ENCODE measurements at places on chromosomes 16 and 17.
A peak's percentile ranks its signal among the peaks of the same experiment; 100 is the strongest.

GRCh38 chr17:28616281-28616680 is 2.3 kb upstream of the RSKR start:
- DNase-seq, result no peak

- DNase-seq, result peak; percentile 66
Measured at GRCh38 chr16:69112285-69113129, 7.1 kb downstream of the HAS3 start.

DNA sequence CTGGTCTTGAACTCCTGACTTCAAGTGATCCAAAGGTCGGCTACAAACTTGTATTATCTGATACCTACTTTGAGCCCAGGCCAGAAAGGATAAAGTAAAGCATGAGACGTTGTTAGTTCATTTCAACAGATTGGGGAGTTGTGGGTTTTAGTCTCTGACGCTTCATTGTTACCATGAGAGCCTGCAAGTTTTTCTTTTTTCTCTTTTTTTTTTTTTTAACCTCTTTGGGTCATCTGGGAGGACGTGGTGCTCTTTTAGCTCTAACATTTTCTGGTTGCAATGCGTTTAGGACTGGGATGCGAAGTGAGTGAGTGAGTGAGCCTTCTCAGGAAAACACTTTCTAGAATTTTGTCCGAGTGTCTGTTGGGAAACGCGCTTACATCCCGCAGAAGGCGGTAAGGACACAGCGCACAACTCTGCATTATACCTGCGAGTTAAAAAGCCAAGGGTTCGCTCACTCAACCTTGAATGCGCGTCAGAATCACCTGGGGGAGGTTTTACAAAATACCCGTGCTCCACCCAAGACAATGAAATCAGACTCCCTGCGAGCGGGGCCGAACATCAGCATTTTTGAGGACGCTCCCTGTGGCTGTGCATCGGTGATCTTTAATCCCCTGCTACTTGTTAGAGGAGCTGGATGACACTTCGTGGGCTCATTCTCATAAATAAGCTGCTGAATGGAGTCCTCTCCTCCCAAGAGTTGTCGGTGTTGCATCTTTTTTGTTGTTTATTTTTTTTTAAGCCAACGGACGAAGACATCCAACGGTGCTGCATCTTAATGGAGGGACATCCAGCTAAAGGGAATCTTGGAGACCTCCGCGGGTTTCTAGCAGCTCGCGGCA is 629 bp upstream of the RNF135 start:
- DNase-seq, result peak; percentile 22

- no peak for DNase-seq
Measured at GRCh38 chr16:85543536-85543935, 69.6 kb upstream of the GSE1 start.

DNA sequence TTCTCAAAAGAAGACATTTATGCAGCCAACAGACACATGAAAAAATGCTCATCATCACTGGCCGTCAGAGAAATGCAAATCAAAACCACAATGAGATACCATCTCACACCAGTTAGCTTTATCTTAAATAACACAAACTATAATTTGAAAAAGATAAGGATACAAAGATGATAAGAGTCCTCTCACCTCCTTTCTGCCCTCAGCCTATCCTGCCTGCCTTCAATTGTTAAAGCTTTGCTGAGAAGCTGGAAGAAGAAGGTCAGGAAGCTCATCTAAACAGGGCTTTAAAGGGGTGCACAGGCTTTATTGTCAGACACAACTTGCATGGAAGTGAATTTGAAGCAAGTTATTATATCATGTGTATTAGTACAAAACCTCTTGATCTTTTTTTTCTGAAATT is 676.3 kb upstream of the GOT2 start:
- DNase-seq, result no peak

DNA sequence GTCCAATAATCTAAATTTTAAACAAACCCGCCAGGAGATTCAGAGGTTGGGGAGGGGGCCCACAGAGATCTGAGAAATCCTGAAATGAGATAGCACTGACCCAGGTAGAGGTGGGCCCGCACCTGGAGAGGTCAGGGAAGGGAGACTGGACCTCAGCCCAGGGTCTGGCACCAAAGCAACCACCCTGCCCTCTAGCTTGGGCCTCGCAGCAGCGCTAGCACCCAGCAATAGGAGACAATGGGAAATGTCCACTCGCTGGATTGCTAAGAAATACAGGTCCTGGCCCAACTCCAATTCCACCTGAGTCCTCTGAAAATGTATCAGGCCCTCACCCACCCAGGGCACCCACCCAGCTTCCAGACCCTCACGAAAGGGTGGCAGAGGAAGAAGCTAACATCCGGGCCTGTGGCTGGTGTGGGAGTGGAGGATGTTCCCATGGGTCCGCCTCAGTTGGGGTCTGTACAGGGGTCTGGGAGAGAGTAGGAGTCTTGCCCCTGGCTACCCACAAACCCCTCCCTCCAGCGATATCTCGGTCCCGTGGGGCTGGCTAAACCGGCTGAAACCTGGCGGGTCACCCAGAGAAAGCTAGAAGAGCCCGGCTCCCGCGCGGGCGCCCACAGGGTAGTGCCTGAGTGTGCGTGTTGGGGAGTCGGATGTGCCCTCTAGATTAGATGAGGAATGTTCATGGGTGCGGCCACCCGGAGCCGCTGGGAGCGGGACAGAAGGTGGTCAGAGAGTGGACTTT is 1.1 kb downstream of the PLLP start:
- no peak for DNase-seq

- DNase-seq, result no peak
Measured at GRCh38 chr17:43952724-43953666, 745 bp downstream of the PYY start.

- no peak for DNase-seq
Measured at GRCh38 chr17:17952691-17953090, 19.5 kb downstream of the TOM1L2 start.

GRCh38 chr17:31401456-31402254 is 10.2 kb downstream of the RAB11FIP4 start:
- no peak for DNase-seq

DNA sequence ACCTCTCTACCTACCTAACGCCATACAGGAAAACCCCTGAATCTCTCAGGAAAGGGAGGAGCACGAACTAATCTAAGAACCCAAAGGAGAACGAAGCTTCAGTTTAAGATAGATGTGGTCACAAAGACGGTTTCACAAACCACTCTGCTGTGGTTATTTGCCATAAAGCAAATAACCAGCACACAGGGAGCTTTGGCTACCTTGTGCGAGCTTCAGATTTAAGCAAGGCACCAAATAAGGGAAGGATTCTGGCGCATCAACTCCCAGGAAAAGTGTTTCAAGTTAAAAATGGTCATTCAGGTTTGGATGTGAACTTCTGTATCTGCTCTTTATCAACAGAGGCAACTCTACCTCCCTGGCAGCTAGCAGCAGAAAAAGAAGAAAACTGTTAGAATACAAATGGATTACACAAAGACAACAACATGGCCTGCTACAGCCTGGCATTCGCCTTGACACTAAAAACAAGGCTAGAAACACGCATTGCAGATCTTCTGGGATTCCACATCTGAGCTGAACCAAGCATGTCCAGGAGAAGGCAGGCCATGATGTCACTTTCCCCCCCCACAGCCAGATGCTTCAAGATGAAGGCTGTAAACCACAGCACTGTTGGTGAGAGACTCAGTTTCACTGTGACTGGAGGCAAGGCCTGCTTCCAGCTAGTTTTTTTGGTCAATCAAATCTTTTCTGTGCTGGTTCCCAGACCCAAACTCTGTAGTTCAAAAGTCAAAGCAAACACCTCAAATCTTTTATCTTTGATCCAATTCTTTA is 43.6 kb downstream of the SMG6 start:
- peak; percentile 91 for DNase-seq

GRCh38 chr17:81337476-81337879 is 42.4 kb upstream of the SLC38A10 start:
- DNase-seq, result no peak

DNA sequence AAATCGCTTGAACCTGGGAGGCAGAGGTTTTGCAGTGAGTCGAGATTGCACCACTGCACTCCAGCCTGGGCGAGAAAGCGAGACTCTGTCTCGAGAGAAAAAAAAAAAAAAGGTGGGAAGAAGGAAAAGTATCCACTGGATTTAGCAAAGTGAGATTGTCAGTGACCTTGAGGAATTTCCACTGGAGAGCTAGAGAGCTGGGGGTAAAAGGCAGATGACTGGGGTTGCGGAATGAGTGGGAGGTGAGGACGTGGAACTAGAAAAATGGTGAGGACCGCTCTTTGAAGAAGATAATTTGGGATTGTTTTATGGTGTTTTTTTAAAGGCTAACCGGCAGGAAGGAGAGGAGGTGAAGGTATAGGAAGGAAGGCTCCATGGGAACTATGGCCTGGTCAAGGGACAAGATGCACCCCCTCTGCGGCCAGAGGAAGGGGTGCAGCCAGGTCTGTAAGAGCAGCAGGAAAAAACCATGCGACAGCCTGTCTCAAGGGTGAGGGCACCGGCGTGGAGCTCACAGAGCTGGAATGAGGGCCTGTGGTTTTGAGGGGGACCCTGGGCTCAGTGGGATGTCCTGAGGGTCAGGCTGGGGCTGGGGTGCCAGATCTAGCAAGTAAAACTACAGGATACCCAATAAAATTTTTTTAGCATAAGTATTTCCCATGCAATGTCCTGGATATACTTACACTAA is 694 bp upstream of the MLST8 start:
- no peak for DNase-seq

- DNase-seq, result no peak
Measured at GRCh38 chr17:983921-984320, 4.3 kb upstream of the NXN start.

DNA sequence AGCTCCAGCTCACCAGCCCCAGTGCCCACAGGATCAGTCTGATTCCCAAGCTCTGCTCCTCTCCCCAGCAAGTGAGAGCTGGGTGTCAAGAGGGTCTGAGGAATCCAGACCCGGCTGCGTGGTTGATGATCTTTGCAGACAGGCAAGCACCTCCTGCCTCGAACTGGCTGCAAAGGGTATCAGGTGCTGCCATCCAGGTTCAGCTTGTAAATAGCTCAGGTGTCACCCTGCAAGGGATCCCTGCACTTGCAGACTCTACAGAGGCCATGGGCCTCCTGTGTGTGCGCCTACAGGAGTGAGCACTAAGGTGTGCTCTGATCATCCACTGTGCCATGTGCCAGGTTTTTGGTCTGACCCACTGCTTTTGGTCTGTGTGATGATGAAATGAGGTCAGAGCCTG is 16.2 kb downstream of the DEXI start:
- DNase-seq, result no peak

DNA sequence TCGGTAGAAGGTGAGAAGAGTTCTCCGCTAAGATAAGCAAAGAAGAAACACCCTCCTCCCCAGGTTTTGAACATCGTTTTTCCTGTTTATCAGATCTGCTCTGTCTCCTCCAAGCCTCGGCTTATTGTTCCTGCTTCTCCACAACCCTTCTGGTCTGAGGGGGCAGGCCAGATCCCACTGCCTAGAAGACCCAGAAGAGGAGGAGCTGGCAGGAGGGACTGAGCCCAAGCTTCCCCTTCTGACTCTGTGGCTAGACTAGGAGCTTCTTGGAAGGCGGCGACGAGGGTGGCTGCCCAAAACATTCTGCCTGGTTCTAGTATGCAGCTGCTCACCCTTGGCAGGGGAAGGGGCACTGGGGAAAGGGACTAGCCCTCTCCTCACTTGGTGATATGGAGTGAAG is 5.2 kb upstream of the HOXB5 start:
- DNase-seq, result no peak

GRCh38 chr17:77002103-77003045 is 134.2 kb downstream of the MGAT5B start:
- no peak for DNase-seq

DNA sequence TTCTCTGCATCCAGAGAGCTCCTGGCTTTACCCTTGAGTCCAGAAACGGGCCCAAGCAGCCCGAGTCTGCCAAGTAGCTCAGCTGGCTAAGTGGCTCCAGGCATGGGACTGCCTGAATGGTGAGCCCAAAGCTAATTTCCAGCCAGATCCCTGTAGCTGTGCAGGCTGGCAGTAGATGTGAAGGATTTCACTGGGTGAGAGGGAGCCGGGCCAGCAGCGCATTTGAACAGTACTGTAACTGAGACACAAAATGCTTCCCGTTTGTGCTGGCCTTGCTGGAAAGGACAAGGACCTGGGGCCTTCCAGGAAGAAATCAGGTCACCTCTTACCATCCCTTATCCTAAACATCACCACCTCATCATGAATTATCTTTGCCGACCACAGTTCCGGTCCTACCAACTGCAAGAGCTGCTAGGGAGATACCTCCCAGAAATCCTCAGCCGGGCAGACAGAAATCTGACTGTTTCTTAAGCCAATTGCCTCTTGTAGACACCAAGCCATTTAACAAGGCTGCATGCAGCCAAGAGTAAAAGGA is 3.7 kb downstream of the TIMP2 start:
- DNase-seq, result no peak

- peak; percentile 54 for DNase-seq
Measured at GRCh38 chr17:19867079-19867328, 732 bp downstream of the ULK2 start.

DNA sequence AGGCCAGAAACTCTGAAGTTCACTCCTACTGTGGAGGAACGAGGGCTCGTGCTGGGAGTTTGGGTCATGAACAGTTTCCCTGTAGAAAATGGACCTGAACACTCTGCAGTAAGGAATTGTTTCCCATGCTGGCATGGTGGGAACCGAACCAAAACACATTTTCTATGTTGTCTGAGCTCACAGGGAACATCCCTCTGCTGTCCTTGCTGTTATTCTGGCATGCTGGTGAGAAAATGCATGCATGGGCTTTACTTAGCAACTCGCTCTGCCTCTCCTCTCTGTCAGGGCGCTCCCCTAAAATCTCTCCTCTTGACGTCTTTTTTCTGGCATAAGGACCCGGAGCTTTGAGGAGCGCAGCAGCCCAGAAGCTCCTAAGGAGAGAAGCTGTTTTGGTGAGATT is 5.4 kb downstream of the RTN4RL1 start:
- no peak for DNase-seq

GRCh38 chr17:17495536-17496188 is 533 bp downstream of the RASD1 start:
- peak; percentile 34 for DNase-seq

GRCh38 chr17:49333804-49334203 is 28.2 kb downstream of the ZNF652 start:
- no peak for DNase-seq

DNA sequence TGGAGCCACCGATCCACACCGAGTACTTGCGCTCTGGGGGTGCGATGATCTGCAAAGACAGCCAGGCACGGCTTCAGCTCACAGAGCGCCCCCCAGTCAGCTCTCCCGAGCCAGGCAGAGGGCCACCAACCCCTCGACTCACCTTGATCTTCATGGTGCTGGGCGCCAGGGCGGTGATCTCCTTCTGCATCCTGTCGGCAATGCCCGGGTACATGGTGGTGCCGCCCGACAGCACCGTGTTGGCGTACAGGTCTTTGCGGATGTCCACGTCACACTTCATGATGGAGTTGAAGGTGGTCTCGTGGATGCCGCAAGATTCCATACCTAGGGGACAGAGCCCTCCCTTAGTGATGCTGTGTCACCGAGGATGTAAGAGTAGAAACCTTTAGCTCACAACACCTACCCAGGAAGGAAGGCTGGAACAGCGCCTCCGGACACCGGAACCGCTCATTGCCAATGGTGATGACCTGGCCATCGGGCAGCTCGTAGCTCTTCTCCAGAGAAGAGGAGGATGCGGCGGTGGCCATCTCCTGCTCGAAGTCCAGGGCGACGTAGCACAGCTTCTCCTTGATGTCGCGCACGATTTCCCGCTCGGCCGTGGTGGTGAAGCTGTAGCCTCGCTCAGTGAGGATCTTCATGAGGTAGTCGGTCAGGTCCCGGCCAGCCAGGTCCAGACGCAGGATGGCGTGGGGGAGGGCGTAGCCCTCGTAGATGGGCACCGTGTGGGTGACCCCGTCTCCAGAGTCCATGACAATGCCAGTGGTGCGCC is 1.6 kb downstream of the ACTG1 start:
- peak; percentile 46 for DNase-seq

- no peak for DNase-seq
Measured at GRCh38 chr17:647324-648197, 67.1 kb downstream of the VPS53 start.

All from activated CD4-positive, alpha-beta T cell treated with anti-CD3 and anti-CD28 coated beads, Interleukin-10, Interleukin-2, amounts not matched to agents 100 ng/mL and 50 ng/mL, durations not matched to agents 16 hours and 8 hours (primary cell).